ENCODE measurements at places on chromosomes 5 and 9.

- DNase-seq: no peak
Observed at GRCh38 chr5:6638236-6638635, 5.0 kb downstream of the SRD5A1 start.

GRCh38 chr9:133978226-133978898, 13.8 kb downstream of the VAV2 start:
- no peak for DNase-seq

DNA sequence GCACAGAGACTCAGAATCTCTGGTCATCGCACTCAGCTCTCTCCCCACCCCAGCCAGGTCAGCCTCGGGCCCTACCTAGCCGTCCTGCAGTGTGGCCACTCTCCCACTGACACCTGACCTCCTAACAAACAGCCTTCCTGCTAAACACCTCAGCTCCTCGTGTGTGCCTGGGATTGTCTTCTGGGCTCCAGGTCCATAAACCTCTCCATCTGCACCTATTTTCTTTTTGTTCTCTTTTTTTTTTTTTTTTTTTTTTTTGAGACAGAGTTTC, 193.6 kb downstream of the ROR2 start:
- no peak for DNase-seq

DNA sequence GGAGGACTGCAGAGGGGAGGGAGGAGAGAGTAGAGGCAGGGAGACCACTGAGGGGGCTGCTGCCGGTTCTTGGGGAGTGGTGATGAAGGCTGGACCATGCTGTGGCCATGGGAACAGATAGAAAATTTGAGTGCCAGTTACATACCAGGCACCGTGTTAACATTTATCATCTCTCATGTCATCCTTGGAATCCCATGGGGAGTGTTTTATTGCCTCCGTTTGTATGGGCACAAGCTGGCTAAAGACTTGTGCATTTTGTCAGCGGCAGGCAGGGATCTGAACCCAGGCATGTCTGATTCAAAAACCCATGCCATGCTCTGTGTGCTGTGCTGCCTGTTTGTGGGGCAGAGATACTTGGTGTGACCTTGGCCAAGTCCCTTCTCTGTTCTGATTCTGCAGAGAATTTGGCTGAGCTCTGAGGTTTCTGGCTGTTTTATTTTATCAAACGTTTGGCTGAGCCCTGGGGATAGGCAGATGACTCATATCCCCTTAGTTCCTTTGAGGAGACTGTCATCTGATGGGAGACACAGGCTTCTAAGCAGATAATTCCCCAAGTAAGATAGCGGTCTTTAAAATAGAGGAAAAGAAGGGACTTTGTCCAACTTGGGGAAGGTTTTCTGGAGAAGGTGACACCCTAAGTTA, 22.2 kb downstream of the COL27A1 start:
- no peak for DNase-seq

DNA sequence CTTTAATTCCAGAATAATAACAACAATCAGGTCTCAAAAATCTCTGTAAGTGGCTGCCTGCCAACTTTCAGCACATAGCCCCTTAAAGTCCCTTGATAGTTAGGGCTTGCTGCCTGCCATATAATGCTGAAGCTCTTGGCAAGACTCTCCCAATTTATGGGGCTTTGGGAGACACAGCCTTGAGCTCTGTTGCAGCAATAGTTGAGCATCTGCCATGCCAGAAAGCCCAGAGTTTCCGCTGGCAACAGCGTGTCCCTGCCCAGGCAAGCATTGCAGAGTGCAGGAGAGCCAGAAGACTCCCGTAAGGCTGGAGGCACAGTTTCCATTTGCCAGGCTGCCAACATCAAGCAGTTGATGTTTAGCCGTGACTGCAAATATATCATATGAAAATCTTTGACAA, 678.5 kb upstream of the NUDT12 start:
- no peak for DNase-seq

- no peak for DNase-seq
Observed at GRCh38 chr5:87765009-87765408, 352.3 kb upstream of the CCNH start.
